Osteoblast (primary cell): ENCODE measurements at places on chromosomes 6 and 20.
A peak's percentile ranks its signal among the peaks of the same experiment; 100 is the strongest.

DNA sequence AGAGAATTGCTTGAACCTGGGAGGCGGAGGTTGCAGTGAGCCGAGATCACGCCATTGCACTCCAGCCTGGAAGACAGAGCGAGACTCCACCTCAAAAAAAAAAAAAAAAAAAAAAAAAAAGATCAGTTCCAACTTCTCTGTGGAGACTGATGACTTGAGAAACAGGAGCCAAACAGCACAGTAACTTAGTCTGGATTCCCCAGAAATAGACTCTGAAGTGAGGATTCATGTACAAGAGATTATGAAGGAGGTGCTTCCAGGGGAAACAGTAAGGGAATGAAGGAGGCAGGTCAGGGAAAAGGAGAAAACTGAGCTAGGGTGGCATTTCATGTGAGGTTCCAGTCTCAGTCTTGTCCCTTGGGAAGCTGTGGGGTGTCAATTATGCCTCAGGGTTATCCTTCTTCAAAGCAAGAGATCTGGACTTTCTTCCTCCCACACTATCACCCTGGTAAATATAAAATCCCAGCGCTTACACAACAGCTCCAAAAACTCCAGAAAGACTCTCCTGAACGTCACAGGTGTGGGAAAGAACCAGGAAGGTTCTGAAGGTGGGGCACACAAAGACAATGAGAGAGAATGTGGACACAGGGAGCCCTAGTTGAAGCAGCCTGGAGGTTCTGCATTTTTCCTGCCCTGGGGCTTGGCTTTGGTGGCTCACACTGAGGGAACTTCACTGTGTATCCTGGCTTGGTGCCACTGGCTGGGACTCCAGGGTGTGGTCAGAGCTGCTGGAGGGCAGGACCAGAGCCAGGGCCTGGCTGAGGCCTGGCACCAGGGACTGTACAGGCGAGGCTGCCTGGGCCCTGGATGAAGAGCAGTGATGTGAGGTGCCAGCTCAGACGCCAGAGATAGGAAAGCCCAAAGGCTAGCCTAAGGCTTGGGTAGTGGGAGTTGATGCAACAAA is 46.8 kb downstream of the PCNA start:
- peak; percentile 89 for DNase-seq

DNA sequence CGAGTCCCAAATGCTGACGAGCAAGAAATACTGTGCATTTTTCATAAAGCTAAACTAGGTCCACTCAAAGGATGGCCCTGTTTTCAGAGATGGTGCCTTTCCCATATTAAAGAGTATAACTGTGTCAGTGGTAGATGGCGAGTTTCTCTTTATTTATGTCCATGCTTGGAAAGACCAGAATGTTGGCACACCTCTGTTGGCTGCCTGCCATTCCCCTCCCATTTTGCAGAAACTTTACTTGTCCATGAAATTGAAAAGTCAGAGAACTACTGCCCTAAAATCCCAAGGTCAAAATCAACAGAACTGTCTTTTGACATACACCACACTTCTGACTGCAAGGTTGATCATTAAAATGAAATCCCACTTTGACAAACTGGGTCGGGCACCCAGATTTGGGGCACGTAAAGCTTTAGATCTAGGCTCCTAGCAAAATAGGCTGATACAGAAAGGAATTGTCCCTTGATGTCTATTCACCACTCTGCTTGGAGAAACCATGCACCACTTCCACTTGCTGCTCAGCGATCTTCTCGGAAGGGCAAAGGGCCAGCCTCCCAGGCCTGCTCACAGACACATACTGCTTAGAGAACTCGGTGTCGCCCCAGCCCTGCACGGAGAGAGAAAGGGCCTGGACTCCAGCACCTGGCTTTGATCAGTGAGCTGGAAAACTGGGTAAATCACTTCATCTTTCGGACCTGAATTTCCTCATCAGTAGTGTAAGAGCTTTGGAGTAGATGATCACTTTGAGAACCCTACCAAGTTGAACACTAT is 130.0 kb downstream of the AGPAT4 start:
- no peak for DNase-seq

DNA sequence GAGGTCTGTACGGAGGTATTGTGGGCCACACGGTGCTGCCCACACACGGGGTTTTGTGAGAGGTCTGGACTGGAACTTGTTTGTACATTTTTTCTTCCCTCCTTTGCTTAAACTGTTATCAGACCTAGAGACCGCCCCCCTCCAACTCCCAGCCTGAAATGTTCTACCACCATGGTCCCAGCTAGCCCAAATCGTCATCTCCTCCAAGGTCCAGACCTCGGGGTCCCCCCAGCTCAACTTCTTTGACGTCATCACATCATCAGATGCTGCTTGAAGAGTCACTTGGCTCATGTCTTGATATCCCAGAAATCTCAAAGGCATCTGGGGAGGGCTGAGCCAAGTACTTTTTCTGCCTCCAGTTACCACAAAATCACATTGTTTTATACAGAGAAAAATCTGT is 2.8 kb upstream of the CCDC170 start:
- DNase-seq, result no peak

DNA sequence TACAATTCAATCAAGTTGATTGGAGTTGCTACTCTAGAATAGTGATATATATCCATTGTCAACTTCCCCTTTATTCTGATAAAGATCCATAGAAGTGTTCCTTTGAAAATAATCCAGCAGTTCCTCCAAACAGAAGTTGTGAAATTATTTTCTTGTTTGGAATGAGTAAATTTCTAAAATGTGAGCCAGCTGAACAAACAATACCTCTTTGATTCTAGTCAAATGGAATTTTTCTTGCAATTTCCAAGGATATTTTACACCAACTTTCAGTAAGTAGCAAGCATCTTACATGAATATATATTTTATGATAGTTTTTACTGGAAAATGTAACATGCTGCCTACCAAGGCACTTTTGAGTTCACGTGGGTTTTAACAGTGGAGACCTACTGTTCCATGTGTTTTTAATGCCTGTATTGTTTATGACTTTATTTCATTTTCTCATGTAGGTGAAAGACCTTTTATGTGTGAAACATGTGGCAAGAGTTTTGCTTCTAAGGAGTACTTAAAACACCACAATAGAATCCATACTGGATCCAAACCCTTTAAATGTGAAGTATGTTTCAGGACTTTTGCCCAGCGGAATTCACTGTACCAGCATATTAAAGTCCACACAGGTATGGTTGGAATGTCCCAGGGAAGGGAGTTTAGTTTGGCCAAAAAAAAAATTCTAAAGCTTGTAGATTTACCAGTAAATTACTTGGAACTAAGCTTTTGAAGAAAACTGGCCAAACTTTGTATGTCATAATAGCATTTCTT is 6.5 kb downstream of the GZF1 start:
- DNase-seq, result no peak
